ENCODE measurements at places on chromosomes 5 and 9.

- DNase-seq, result no peak
Measured at GRCh38 chr5:16531063-16531648, 65.6 kb upstream of the ZNF622 start.

DNA sequence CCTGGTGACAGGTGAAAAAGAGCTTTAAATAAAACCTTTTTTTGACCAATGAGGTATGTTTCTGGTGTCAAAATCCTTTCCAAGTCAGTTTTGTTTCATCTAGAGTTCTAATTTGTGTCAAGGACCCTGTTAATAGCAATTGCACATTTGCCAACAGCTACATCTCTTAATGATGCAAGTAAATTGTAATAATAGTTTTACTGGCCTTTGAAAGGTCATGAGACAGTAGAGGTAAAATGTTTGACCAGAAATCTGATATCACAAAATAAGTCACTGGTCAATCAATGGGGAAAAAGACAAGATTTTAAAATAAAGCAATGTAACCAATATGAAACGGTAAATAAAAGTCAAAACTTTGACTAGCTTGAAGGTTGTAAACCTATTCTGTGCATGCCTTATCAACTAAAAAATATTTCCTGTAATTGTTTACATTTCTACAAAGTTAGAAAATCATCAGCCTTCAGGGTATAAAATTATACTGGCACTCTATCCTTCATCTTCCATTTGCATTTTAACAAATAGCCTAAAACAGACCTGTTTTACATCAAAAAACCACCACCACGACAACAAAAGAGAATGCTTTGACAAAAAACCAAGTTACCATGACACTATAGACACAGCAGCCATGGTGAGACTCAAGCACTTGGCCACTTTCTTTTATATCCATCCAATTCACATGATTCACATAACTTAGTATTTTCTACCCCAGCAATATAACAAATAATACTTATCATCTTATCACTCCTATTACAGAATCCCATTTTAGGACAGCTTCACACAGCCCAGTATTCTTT, 3.0 kb downstream of the NADK2 start:
- no peak for DNase-seq

DNA sequence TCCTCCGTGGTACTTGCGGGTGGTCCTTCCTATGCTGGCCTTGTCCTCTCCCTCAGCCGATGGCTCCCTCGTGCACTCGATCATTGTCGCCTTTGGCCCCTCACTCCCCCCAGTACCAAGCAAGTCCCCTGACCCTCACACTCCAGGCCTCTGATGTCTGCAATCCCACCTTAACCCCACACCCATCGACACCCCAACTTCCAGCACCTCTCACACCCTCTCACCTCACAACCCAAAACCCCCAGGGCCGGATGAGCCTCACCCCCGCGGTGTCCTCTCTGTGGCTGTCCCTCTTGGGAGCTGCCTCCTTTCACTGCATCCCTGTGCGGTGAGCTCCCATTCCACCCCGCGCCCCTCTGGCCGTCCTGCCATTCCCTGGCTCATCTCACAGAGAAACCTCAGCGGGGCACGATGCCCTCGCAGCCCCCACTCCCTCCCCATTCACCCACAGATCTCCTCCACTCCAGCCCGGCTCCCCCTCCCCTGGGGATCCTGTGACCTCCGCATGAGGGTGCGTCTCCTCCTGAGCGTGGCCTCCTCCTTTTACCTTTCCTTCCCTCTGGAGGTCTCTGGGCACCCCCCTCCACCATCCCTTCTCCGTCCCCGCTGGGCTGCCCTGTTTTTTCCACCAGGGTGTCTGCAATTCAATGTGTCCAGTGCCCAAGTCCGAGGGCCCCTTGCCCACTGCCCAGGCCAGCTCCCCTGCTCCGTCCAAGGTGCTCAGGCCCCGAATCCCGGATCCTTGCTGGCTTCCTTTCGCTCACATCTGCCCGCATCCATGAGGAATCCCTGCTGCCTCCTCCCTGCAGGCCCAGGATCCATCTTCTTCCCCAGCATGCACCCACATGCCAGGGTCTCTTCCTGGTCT, 15.8 kb upstream of the RNU6ATAC start:
- DNase-seq, result no peak

DNA sequence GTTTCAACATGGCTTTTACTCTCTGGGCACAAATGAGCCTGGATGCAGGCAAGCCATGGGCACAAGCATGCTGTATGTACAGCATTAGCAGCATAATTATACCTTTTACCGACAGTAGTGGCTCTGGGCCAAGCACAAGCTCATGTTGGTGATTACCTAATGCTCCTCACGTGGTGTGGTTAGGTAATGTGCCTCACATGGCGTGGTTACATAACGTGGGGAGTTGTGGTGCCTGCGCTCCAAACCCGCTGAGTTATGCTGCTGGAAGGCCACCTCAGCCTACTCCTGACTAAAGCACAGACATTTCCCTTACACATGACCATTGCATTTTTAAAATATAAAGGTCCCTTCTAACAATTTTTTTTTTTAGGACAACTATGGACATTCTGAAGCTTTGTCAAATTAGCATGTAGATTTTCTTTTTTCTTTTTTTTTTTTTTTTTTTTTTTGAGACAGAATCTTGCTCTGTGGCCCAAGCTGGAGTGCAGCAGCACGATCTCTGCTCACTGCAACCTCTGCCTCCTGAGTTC, 794.0 kb downstream of the EFNA5 start:
- no peak for DNase-seq
